Right ventricle myocardium inferior (tissue), 1 donor: ENCODE measurements at places on chromosomes 13 and 19. TPM values are rescaled to one million over a fixed set of nuclear protein-coding genes. Genes with fewer than 3 reads are reported as not detected.

- no peak for DNase-seq
These were observed 271.2 kb downstream of the ENOX1 start for GRCh38 chr13:43515531-43515930.

DNA sequence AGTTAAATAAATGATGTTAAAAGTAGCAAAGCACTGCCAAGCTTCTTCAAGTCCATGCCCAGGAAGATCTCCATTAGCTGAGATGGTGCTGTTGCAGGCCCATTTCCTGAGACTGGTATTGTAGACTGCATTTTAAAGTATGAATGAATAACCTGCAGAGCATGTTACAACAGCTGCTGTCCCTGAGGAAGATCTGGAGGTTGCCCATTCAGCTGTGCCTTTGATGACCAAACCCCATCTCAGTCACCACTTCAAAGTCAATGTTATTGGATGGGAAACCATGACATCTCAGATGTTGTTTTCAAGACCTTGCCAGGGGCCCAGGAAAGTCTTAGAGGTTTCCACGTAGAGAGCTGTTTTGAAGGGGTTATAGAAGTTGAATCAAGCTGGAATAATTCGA is 281.3 kb downstream of the MTUS2 start:
- no peak for DNase-seq

- no peak for DNase-seq
These were observed 106.5 kb upstream of the RFC3 start for GRCh38 chr13:33711436-33711835.

GRCh38 chr19:18230941-18231734 is 4.9 kb upstream of the PDE4C start:
- no peak for DNase-seq

DNA sequence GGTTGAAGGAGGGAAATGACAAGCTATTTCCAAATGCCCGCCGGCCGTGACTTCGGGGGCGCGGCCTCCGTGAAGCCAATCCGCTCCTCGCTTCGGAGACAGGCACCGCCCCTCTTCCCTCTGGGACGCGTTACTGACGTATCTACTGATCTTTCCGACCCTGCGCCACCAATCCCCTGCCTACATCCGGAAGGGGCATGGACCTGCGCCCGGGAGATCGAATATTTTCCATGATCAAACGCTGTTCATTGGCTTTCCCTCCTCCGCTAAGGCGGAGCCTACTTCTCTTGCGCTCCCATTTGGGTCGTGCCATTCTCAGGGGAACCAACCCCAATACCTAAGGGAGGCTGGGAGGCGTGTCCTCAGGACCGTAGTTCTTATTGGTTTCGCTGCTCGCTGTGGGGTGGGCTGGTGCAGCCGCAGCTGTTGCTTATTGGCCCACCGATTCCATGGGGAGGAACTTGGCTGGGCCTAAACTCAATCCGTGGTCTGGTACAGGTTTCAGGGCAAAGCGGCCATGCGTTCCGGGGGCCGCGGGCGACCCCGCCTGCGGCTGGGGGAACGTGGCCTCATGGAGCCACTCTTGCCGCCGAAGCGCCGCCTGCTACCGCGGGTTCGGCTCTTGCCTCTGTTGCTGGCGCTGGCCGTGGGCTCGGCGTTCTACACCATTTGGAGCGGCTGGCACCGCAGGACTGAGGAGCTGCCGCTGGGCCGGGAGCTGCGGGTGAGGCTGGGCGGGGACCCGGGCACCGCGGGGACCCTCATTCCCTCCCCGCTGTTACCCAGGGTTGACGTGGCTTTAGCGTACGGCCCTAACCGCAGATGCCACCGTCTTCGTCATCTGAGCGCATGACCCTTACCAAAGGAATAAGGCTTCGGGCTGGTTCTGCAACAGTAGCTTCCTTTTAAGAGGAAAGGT is at the start of gene QPCTL:
Gene QPCTL (plus strand): TSS at position 480 of the 919 bp plus-strand sequence. CDS start 38 bp downstream, at position 518.
- peak; percentile 97 for DNase-seq

DNA sequence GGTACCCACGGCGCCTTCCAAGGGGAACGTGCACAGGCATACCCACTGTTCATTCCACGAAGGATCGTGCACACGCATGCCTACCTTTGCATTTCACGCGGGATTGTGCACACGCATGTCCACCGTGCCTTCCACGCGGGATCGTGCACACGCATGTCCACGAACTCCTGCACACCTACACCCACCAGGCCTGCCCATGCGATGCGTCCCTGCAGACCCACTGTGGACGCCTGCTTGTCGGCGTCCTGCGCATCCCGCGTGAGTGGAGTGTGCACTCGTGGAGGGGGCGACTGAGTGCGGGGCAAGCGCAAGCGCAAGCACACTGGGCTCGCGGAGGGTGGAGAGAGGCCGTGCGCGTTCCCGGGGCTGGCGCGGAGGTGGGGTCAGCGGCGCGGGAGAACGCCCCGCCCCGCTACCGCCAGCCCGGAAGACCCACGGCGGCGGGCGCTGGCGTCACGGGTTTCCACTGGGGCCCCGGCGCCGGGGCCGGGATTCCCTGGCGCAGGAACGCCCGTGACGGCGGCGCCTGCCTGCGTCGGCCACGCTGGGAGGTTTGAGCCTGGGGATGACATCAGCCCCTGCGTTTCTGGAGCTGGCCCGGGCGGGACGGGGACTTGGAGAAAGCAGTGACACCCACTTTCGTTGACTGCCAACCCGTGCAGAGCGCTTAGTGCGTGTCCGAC is 18.7 kb downstream of the GADD45B start:
- peak; percentile 88 for DNase-seq

The TMEM150B gene
- 1.2 TPM for total RNA-seq

The OR7A17 gene
- not detected for total RNA-seq

The DAND5 gene
- total RNA-seq, result 9.9 TPM

The IFNL1 gene
- total RNA-seq, result not detected
